ENCODE measurements at places on chromosomes 12 and 14. TPM values are rescaled to one million over a fixed set of nuclear protein-coding genes. Genes with fewer than 3 reads are reported as not detected.

SNAPC1 gene
- 6.2 TPM for total RNA-seq

ARMH4 gene
- total RNA-seq: 2.1 TPM

BCL11B gene
- total RNA-seq: 2.3 TPM

SUSD6 gene
- total RNA-seq: 80.1 TPM

TSPAN11 gene
- 9.1 TPM for total RNA-seq

SRGAP1 gene
- total RNA-seq: 6.7 TPM

LRRC9 gene
- total RNA-seq: not detected

GPR84 gene
- total RNA-seq: 0.65 TPM

CDKL1 gene
- total RNA-seq: 25.3 TPM

SPX gene
- 0.59 TPM for total RNA-seq

ARL1 gene
- total RNA-seq: 77.5 TPM

SIRT4 gene
- total RNA-seq: 2.1 TPM

HVCN1 gene
- total RNA-seq: 29.2 TPM

LBHD2 gene
- not detected for total RNA-seq

MYF6 gene
- total RNA-seq: not detected

OR4E1 gene
- total RNA-seq: not detected

ADCY4 gene
- 42.7 TPM for total RNA-seq

WDHD1 gene
- total RNA-seq: 3.5 TPM

TAS2R10 gene
- 0.35 TPM for total RNA-seq

RNASE7 gene
- not detected for total RNA-seq

PYGL gene
- total RNA-seq: 65.6 TPM

KRT5 gene
- total RNA-seq: 0.65 TPM

ABCD4 gene
- total RNA-seq: 53.3 TPM

LRRC10 gene
- not detected for total RNA-seq

OR10G3 gene
- total RNA-seq: not detected

All from lower lobe of right lung (tissue), 2 donors.